ENCODE measurements at places on chromosomes 7 and 10.

- no peak for DNase-seq
Measured at GRCh38 chr7:75039709-75040108, 33.9 kb downstream of the RCC1L start.

DNA sequence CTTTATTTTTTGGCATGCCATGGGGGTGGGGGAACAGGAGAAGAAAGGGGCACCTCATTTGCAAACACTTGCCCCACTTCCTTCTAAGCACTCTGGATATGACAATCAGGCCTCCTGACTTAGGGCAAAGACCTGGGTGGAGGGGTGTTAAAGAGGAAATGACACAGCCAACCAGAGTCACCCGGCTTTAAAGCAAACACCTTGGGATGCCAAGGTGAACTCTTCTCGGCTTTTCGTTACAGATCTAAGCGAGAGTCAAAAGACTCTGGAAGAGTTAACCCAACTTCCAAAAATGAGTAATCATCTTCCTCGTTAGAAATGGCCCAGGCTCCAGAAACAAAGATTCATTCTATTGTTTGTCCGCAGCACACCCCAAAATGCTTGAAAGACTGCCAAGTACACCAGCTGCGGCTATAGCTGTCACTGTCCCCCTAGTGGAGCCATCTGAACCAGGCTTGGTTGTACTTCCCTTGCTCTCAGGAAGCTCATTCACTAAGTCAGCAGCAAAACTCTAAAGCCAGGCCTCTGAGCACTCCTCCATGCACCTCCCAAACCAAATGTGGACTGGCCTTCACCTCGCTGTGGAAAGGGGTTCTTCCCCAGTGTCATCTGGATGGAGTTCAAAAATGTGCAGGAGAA, 24.8 kb downstream of the FAM53B start:
- peak; percentile 47 for DNase-seq

DNA sequence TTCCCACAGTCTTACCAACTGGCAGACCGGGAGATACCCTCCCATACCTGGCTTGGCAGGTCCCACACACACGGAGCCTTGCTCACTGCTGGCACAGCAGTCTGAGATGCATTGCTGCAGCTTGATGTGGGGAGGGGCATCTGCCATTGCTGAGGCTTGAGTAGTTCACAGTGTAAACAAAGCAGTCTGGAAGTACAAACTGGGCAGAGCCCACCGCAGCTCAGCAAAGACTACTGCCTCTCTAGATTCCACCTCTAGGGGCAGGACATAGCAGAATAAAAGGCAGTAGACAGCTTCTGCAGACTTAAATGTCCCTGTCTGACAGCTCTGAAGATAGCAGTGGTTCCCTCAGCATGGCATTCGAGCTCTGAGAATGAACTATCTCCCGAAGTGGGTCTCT, 69.6 kb upstream of the RELN start:
- no peak for DNase-seq

DNA sequence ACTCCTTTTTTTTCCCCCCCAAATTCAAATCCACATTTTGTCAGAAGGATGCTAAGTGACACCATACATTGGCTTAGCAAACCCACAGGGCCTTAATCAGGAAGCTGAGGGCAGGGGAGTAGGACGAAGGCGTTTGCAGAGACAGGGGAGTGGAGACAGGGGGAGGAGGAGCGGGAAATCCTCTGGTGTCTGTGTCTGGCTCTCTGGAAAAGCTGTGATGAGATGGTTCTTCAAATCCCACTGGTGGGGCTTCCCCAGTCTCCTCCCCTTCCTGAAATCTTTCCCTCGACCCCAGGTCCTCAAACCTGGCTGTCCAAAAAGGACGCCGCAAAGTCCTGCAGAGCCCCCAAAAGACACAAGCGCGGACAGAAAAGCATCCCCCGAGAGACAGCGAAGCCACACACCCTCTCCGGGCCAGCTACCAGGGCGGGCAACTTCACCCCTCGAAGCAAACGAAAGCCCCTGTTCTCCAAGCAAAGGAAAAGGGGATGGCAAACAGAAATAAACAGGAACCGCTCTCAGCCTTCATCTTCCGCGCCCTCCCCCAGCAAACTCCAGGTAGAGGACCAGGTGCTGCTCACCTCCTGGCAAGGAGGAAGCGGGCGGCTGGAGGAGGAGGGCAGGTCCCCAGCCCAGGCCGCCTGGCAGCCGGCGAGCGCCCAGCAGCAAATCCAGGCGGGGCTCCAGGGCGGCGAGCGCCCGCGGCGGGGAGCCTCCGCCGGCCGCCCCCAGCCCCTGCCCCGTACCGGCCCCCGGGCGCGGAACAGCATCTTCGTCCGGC, 520 bp downstream of the ELAPOR2 start:
- no peak for DNase-seq

GRCh38 chr10:23031318-23031717, 64.1 kb upstream of the MSRB2 start:
- DNase-seq = no peak

DNA sequence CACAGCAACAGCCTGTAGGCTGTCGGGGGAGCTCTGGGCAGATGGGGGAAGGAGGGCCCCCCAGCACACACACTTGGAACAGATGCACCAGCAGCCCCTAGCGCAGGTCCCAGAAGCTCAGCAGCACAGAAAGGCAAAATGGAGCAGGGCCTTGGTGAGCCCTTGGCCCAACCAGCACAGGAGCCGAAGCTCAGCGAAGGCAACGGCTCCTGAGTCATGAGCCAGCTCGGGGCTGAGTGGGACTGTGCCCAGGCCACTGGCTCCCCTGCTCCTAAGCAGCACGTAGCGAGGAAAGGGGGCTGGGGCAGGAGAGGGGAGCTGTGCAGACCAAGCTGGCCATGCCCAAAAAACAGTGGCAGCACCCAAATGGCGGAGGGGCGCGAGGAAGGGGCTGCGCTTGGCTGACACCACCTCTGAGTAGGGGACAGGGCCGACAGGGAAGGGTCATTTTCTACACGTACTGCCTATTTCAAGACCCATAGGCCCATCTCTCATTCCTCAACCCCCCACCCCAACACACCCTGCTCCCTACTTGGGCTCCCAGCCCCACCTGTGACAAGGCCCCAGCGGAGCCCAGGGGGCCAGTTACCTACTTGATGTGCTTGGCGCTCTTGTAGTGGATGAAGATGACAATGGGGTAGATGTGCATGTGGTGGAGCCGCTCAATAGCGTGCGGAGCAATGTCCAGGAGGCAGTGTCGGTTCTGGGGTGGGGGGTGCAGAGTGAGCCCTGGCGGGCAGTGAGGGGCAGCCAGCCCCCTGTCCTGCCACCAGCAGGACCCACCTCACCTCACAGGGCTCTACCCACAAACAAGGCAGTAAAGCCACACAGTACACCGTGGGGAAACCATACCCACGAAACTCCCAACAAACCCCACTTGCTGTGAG, 132.1 kb downstream of the DLG5 start:
- no peak for DNase-seq

DNA sequence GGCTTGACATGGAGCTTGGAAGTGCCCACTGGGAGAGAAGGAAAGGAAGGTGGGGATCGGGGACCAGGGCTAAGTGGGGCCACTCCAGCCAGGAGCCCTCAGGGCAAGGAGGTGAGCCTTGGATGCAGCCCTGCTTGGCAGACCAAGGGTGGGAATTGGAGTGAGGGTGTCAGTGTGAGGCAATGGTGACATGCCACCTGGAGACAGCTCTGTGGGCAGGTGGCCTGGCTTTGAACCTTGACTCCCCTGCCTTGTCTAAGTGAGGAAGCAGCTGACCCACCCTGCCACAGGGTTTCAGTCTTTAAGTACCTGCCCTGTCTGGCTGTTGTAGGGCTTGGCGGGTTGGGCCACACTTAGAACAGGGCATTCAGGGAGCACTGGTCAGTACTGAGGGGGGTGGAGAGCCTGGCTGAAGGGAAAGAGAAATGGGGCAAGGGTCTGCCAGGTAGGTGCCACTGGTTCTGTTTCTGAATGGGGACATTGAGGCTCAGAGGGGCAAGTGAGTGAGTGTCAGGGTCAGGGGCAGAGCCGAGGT, 4.8 kb downstream of the RAMP3 start:
- no peak for DNase-seq

DNA sequence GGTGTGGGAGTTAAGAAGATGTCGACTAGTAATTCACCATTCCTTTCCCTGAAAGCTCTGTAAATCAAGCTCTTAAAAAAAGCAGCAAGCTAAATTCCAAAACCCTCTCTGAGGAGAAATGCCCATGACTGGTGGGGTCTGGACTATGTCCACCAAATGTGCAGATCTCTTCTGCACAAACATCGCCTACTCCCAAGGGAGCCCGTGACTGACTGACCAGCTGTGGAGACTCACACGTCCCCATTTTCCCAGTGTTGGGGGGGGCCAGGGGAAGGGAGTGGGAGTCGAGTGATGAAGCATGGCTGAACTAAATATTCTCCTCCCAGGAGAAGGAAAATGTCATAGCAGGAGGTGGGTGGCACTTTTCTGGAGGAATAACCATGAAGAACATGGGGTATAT, 164.1 kb upstream of the HPS1 start:
- no peak for DNase-seq

- DNase-seq = no peak
Measured at GRCh38 chr7:106486331-106486730, 174.6 kb downstream of the CCDC71L start.

DNA sequence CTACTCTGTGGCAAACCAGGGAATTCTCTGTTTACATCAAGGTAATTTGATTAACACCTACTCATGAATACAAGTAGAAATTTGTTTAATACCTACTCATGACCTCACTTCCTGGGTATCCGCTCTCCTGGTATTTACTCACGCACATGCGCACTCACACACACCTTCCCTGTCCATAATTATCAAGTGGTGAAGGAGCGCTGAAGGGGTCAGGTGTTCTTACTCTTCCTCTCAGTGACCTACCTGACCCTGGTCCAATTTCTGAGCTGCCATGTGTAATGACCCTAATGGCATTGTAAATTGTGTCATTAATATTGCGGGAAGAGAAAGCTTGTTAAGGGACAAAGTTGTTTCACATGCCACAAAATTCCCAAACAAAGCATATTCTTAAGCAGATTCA, 41.3 kb upstream of the TRIL start:
- no peak for DNase-seq

DNA sequence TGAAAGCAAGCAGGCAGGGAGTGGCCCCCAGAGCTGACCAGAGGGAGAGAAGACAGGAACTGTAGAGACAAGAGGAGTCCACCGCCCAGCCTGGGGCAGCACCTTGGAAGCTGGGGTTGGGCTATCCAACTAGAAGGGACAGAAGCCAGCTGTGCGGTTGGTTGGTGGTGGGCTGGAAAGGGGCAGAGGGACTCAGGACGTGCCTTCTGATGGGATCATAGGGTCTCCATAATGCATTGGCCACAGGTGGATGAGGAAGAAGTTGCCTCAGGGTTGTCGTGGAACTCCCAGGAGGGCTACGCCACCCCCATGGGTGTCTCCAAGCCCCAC, 114.0 kb upstream of the RET start:
- DNase-seq = no peak

DNA sequence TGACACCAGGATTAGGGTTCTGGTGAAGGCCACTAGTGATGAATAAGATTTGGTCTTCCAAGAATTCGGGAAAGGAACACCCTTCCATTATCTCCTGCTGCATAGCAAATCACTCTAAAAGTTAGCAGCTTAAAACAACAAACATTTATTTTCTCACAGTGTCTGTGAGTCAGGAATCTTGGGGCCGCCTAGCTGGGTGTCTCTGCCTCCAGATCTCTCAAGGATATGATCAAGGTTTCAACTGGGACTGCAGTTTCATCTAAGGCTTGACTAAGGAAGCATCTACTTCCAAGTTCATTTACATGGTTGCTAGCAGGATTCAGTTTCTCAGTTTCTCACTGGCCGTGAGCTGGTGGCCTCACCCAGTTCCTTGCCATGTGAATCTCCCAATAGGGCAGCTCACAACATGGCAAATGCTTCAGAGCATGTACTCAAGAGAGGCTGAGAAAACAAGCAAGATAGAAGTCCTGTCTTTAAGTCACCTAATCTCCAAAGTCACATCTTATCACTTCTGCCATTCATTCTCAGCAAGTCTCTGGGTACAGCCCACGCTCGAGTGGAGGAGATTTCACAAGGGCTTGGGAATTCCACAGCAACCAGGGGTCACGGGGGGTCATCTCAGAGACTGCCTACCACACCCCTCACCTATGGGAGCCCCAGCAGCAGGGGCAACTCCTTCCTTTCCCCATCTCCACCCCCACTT, 26.8 kb downstream of the TLX1 start:
- no peak for DNase-seq

DNA sequence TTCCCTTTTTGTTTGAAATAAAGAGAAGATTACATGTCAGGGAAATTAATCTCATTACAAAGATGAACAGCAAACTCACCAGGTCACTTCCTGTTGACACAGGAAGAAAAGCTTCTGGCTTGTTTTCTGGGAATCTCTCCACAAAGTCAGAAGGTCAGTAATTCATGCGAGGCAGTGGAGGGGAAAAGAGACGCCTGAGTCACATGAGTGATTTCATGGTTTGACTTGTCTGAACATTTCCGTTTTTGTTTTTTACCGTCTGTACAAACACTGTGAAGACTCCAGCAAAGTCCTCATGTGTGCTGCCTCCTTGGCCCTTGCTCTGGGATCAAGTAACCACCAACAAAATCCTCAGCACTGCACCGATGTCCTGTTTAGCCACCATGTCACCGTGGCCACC, 2.5 kb upstream of the HABP2 start:
- DNase-seq = no peak

GRCh38 chr7:137592232-137592896, 248.8 kb upstream of the PTN start:
- no peak for DNase-seq

- DNase-seq = no peak
Measured at GRCh38 chr10:68526634-68527307, 552 bp downstream of the SLC25A16 start.

DNA sequence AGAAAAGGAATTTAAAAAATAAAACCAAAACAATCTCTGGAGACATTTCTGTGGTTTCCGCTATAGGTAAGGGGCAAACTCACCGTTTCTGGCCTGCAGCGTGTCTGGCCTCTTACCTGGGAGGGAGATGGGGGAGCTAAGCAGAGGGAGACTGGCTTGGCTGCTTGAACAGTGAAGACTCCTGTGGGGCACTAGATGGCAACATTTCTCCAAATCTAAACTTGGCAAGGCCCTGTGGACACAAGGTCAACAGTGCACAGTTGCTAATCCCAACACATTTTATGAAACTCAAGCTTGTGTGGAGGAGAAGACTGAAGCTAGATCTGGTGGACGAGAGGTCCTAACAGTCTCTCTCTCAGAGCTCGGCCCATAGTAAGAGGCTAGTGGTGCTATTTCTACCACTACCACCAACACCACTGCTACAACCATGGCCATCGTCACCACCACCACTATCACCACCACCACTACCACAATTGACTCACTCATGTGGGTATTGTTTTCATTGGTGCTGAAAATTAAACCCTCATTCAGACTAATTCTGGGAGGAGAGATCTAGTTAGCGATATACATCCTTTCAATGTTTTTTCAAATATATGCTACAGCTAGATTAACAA, 28.4 kb upstream of the CDHR3 start:
- no peak for DNase-seq

DNA sequence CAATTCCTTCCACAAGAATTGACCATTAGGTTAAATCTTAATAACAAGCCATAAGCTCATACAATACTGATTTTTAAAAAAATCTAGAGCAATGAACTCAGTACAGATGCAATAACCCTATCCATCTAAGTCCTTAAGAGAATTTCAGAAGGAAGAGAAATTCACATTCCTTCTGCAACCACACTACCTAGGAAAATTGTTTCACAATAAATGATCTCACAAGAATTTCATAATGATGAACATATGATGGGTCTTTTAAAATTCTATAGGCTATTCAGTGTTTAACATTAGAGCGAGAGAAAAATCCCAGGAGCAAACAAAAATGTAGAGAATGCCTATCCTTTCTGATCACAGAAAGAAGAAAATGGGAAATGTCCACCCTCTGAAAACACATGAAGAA, 70.0 kb upstream of the MAGI2 start:
- no peak for DNase-seq

GRCh38 chr7:19268737-19269136, 123.5 kb upstream of the FERD3L start:
- no peak for DNase-seq

All from naive thymus-derived CD8-positive, alpha-beta T cell (primary cell).